Fibroblast of skin of right biceps (primary cell): ENCODE measurements at places on chromosomes 4 and X.
A peak's percentile ranks its signal among the peaks of the same experiment; 100 is the strongest.

GRCh38 chr4:74056858-74057562, 18.5 kb upstream of the CXCL3 start:
- peak; percentile 91 for DNase-seq

GRCh38 chr4:145902522-145902921, 36.1 kb downstream of the ZNF827 start:
- DNase-seq = no peak

DNA sequence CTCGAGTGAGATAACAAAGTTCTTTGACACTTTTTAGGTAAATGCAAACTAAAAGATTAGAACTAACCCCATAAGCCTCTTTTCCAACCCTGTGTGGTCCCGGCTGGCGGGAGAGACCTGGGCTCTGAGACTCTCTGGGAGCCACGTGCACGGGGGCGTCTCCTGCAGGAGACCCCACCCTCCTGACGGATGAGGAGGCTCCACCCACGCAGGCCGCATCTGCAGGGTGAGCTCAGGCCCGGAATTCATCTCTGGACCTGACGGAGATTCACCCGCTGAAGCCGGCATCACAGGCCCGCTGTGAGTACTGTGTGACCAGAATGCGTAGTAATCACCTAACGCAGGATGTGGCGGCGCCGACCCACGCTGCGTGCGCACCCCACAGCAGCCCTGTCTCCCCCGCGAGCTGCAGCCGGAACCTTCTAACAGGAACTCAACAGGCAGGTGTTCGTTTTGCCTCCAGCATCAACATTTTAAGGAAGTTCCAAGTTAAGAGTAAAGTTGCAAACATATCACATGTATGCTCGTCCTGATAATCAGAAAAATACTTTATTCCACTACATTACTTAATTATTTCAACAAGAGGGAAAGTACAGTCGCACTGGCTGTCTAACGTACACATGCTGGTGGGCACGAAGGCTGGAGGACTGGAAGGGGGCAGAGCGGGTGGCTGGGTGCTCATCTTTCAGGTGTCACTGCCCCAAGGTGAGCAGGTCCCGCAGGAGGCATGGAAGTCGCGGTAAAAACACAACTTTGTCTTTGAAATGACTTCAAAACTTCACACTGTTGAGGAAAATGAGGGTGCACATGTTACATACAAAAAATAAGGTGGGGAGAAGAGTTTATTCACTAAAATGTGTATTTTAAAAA, 44.5 kb downstream of the FGFRL1 start:
- peak; percentile 52 for DNase-seq

- peak; percentile 41 for DNase-seq
Measured at GRCh38 chr4:87068583-87069021, 133.8 kb downstream of the AFF1 start.

- DNase-seq = no peak
Measured at GRCh38 chr4:151407466-151408379, 1.3 kb upstream of the FHIP1A start.

DNA sequence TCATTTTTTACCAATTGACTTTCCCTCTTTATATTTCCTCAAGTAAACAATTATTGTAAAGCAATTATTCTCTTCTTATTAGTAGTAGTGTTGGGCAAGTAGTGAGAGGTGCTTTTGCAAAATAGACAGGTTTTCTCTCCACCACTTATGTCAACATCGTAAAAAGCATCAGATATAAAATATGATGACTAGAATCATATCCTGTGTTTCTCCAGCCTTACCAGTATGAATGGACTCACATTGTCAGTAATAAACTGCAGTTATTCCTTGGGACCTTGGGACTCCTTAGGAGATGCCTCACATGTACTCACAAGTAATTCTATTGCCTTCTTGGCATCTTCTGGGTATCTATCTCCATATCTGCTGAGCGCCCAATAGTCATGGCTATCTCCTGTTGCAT, 40.4 kb upstream of the BRS3 start:
- DNase-seq = no peak

DNA sequence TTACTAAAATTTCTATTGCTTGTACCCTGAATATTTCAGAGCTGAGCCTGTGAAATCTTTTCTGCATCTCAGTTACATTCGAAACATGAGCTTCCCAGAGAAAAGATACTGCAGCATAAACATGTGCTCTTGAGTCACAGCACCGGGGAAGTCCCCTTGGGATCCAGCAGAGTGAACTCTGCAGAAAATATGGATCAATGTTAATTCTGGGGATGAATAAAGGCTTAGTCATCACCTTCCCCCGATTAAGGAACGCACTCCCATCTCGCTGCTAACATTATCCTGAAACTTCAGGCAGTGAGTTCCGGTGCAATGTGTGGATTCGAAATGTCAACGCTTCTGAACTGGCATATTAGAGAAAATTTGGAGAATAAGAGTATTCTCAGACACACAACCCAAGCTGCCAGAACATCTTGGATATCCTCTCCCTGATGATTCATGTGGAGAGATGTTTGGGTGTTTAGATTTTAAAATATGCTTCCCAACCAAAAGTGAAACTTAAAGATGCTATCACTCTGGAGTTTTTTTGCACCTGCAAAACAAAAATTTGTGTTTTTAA, 90.8 kb downstream of the IRF2 start:
- DNase-seq = peak; percentile 96

- DNase-seq = no peak
Measured at GRCh38 chrX:52140020-52140419, 44.7 kb upstream of the MAGED4 start.

DNA sequence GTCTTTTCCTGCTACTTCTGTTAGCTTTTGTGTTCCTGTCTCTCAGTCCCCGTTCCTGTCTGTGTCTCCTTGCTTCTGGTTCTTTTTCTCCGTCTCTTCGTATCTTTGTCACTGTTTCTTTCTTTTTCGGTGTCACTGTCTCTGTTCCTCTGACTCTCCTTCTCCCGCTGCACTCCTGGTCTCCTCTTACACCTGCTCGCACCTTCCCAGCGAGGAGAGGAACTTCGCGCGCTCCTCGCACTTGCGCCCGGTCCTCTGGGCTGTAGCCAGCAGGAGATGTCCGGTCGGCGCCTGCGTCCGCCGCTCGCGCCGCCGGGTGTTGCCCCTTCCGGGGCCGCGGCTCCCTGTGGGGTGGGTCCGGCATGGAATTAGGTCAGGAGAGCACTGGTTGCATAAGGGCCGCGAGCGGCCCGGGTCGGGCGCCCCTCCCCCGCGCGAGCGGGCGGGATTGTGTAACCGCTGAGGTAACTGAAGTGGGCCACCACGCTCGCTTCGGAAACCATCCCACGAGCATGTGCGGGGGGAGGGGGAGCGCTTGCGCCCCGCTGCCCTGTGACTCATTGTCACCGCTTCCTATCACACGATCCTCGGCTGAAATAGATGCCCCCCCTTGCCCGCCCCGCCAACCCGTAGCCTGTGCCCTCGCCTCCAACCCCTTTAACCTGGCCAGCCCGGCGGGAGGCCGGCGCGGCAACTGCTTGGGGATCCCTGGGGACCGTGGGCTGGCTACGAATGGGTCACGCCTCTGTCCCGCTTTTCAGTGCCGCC, 1.6 kb downstream of the LONRF3 start:
- peak; percentile 20 for DNase-seq
